ENCODE measurements at places on chromosomes 5 and 9. TPM values are rescaled to one million over a fixed set of nuclear protein-coding genes. Genes with fewer than 3 reads are reported as not detected.

HTR1A gene
- total RNA-seq, result not detected

S1PR3 gene
- total RNA-seq, result 20.5 TPM

GRCh38 chr5:17189381-17190036 is 27.9 kb upstream of the BASP1 start:
- DNase-seq, result peak; percentile 80

ANKRD20A1 gene
- total RNA-seq, result not detected

Measured in M059J (cell line).